ENCODE measurements at places on chromosomes 7 and 10.

DNA sequence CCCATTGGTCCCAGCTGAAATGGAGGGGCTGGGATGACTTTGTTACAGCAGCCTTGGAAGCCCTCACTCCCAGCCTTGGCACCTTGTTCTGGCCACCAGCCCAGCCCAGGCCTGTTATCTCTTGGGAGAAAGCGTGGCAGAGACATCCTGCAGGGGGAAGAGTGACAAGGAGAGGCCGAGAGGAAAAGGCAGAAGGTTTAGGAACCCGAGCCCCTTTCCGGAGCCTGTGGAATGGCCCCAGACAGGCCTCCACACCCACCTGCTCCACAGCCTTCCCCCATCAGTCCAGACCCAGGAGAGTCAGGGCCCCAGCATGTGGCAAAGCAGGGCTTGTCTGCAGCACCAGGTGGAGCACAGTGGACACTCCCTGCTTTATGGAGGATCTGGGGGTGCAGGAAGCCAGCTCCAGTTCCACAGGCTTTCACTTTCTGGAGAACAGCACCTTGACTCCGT, 24.1 kb upstream of the TRIM8 start:
- no peak for DNase-seq

DNA sequence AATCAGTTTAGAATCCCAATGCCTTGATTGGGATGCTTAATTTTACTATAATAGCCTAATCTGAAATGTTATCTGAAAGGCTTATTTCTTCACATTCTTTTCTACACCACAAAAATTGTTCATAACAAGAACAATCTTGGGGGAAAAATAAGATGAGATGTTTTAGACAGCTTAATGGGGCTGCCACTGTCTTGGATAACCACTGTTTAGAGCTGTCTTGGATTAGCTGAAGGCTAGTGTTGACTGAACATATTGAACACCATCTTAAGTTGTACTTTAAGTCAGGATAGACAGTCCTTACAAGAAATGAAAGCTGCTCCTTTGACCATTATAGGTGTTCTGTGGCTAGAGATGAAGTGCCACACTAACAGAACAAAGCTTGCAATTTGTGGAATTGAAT, 501.3 kb downstream of the GFRA1 start:
- no peak for DNase-seq

DNA sequence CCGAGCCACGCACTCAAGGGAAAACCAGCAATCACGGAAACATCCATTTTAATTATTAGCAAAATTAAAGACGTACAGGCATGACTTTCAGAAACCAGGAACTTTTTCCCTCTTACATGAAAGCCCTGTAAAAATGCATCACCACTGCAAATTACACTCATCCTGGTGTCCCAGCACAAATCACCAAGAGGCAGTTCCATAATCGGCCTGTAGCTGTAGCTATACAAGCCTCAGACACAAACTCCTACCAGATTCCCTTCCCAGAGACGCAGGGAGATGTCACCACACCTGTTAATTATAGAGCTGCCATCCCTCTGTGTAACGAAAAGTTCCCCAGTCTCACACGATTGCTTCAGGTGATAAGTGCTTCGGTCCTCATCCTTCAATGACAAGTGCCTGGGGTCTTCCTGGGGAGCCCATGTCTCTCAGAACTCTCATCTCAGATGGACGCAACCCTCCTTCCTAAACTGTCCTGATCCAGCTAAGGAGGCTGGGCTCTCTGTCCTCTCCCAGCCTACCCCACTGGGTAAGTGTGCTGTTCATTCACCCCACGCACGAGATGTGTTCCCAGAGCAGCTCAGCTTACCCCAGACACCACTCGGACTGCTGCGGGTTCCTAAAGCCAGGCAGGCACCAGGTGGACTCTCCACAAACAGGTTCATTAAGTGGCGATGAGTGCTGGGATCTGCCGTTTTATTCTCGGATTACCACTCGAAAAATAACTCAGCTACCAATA, 5.9 kb downstream of the FGFR2 start:
- DNase-seq = no peak

DNA sequence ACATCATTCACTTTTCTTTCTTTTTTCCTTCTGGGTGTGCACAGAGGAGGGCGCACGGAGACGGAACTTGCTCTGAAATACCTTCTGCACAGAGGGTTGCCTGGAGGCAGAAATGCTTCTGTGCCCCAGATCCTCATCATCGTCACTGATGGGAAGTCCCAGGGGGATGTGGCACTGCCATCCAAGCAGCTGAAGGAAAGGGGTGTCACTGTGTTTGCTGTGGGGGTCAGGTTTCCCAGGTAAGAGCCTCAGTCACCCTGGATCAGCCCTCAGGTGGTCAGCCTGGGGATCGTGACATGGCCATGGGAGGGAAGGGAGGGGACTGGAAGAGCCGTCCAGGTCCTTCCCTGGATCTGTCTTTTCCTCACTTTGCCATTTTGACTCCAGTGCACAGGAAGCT, 33.6 kb downstream of the VWA2 start:
- no peak for DNase-seq

DNA sequence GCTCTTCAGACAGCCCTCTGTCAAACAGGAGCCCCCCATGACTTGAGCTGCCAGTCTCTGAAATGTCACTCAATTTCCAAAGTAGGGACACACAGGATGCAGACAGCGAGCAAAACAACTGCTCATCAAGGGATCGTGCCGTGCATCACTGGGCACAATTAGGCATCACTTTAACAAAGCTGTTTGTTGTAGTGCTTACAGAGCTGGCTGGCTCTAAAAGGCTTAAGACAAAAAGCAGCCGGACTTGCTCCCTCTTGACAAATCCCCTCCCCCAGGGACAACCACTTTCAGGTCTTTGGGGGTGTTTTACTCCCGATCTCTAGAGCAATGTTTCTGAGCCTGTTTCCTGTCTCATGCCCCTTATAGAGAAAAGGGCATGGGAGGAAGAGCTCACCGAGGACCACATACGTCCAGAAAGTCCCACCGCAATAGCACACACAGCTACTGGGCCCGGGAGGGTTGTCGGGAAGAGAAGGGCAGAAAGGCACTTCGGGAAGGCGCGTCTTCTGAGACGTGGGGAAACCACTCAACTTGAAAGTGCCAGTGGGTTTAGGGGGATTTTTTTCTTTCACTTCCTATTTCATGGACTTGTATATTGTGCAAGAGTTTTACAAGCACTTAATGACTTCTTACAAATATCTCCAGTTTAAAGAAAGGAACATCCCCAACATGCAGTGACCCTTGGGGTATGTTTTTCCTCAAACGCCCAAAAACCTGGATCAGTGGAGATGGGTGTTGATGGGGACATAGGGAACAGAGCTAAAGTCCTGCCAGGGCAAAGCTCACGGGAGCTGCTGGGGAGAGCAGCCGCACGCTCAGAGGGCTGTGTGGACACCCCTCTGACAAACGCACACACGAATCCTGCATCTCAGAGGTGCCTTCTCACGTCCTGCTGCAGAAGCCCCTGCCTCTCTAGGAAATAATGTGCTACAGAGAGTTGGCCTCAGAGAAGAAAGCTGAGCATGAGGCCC, 27.1 kb downstream of the LRRC20 start:
- DNase-seq = no peak

- no peak for DNase-seq
Measured at GRCh38 chr10:104631946-104632345, 9.1 kb upstream of the SORCS3 start.

DNA sequence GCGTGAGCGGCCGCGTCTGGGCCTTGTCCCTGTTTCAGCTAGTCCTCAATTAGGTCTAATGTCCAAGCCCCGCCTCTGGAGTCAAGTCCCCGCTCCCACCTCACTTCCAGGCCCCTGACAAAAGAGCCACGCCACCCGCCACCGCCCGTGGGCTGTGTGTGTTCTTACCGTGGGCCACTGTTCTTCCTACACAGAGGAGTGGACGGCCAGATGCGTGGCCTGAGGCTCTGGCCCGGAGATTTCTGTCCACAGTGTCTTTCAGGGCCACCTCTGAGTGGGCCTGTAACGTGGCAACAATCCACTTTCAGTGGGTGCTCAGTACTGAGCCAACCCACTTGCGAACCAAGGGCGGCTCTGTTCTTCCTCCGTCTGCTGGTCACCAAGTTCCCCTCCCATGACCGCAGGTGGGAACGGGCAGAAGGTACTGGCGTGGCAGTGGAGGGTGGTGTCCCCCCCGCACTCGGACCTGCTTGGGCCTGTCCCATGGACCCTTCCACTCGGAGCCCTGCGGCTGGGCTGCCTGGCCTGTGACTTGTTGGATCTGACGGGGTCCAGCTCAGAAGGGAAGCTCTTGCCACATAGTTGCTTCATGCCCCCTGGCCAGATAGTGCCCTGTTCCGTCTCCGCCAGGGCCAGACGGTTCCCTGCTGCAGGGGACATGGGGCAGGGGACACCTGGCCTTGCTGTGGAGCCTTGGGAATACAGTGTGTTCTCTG, 15.0 kb upstream of the ZFAND2A start:
- no peak for DNase-seq

Data from DMS153 (cell line).